Stimulated activated CD4-positive, alpha-beta T cell treated with anti-CD3 and anti-CD28 coated beads, TNF-alpha, amount 100 ng/mL, for 1 hour (primary cell): ENCODE measurements at places on chromosomes 16 and 17.

DNA sequence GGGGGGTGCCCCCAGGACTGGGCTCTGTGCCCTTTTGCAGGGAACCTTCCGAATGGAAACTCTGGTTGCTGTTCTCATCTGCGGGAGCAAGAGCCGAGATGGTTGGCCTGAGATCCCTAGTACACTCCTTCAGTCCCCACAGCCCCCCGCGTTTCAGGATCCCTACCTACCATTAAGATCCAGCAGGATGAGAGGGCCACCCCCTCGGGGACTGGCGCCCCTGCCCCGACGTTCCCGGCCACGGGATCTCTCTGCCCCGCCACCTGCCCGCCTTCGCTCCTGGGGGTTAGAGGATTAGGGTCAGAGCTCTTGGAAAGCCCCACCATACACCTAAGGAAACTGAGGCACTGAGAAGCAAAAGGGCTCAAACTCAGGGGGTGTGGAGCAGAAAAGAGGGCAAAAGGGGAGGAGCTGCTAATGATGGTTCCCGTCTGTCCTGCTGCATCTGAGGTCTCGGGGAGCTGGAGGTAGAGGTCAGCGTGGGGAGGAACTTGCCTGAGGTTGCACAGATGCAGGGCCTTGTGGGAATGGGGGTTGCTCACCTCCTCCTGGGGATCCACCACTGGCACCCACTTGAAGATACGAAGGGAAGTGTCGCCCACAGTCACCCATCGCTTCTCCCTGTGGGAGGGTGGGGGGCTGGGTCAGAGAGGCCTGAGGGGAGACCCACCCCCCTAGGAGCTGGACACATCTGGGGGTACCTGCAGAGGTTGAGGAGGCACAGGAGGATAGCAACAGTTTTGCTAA, 1.0 kb downstream of the BCL7C start:
- DNase-seq = no peak

- no peak for DNase-seq
Measured at GRCh38 chr17:18278867-18279266, 18.4 kb downstream of the MIEF2 start.

- DNase-seq = no peak
Measured at GRCh38 chr17:69501591-69502468, 87.3 kb downstream of the MAP2K6 start.

GRCh38 chr17:7880076-7880868, 8.3 kb upstream of the CHD3 start:
- DNase-seq = no peak
